Stimulated activated CD4-positive, alpha-beta T cell treated with anti-CD3 and anti-CD28 coated beads, Interleukin-1b, Interleukin-23, amount 100 ng/mL, for 48 hours (primary cell): ENCODE measurements at places on chromosomes 13 and 19.

- DNase-seq, result no peak
Observed at GRCh38 chr13:41774605-41775218, 186.2 kb downstream of the VWA8 start.

GRCh38 chr19:7349961-7350711 is 1.4 kb downstream of the ARHGEF18 start:
- no peak for DNase-seq

GRCh38 chr19:4051175-4052101 is 15.3 kb downstream of the ZBTB7A start:
- no peak for DNase-seq

DNA sequence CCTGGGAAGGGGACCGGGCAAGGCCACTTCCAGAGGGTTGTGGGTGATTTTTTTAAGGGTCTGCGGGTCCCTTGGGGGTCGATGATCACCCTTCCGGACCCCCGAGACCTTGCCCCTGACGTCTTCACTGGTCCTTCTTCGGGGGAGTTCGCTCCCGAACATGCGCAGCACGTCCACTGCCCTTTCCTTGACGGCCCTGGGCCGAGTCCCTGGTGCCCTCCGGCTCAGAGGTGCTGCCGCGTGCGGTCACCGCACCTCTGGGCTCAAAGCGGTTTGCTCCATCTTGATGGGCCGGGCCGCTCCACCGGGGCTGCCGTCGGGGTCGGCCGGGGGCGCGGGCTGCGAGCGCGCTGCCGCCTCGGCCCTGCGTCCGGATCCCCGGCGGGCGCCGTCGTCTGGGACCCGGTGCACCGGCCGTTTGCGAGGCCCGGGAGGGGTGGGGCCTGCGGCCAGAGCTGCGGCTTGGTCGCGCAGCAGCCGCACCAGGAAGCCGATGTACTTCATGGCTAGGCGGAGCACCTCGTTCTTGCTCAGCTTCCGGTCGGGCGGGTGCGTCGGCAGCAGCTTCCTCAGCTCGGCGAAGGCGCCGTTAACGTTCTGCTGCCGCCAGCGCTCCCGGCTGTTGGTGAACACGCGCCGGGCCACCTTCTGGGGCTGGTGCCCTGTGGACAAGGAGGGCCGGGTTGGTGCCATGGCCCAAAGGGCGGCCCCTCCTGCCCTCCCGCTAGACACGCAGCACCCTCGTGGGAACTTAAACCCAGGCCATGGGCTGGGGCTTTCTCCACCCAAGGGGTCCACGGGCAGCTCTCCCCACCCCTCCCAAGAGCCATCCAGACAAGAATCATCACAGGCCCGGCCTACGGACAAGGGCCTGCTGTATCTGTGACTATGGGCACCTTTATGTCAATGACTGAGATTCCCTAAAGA is 3.3 kb downstream of the LYL1 start:
- peak; percentile 82 for DNase-seq

GRCh38 chr13:100809129-100809390 is 134.5 kb upstream of the TMTC4 start:
- no peak for DNase-seq

- no peak for DNase-seq
Observed at GRCh38 chr13:50989476-50989875, 79.9 kb downstream of the RNASEH2B start.

GRCh38 chr13:66567899-66568612 is 662.1 kb downstream of the PCDH9 start:
- no peak for DNase-seq

GRCh38 chr13:42973581-42973980 is 18.5 kb downstream of the EPSTI1 start:
- DNase-seq, result no peak

GRCh38 chr13:73417012-73417615 is 358.3 kb downstream of the KLF5 start:
- no peak for DNase-seq

GRCh38 chr19:42067315-42067888 is 2.6 kb downstream of the GRIK5 start:
- no peak for DNase-seq

- DNase-seq, result no peak
Observed at GRCh38 chr19:57668635-57669034, at the start of gene ZSCAN4. ZSCAN4 (plus strand) TSS chr19:57668935; CDS start chr19:57676146, 7,211 bp downstream.

DNA sequence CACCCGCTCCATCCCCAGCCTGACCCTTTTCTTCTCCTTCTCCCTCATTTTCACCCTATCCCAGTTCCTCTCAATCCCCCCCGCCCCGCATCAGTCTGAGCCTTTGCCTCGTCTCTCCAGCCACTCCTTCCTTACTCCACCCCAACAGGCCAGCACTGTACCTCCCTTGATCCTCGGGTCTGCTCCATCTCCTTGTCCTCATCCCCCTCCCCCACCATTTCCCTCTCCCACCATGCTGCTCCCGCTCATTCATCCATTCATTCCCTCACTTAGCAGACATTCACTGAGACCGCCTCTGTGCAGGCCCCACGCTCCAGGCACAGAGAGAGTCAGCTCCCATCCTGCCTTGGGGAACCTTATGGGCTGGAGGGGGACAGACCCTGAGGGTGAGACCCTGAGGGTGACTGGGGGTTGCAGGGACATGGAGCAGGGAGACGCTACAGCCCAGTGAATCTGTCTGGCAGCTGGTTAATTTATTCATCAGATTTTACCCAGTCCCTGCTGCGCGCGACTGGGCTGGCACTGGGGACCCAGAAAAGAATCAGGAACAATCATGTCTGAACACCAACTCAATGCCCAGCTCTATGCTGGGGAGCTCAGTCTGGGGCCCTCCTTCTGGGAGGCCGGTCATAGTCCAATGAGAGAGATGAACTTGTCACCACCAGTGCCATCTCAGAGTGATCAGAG is 881 bp downstream of the ARHGAP33 start:
- no peak for DNase-seq

GRCh38 chr19:11410682-11411081 is 8.4 kb downstream of the RGL3 start:
- DNase-seq, result no peak

DNA sequence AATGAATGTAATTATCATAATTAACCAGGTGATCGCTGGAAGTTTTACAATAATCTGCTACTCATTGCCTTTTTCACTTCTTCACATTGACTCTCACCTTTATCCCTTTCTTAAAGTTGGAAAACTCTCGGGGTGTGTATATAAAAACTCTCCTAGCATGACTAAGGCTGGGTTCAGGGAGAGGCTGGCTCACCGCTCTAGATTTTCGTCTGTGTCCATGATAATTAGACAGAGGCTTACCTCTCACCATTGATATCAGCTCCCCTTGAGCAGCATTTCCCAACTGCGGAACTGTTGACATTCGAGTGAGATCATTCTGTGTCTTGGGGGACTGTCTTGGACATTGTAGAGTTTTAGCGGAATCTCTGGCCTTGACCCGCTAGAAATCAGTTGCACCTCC is 39.4 kb downstream of the NFIX start:
- DNase-seq, result no peak

DNA sequence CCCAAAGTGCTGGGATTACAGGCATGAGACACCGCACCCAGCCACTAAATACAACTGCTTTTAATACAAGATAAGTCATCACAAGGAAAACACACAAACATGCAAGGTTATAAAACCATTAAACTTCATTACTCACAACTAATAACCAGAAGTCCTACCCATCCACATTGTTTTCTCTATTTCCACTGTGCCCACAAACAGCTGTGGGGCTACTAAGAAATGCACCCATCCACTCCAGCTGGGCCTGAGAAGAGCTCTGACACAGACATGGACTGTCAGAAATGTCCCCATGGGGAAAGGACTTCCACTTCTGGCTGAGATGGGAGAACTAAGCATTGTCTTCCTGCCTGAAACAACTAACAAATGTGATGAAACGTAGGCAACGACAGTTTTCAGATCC is 17.2 kb downstream of the SAFB2 start:
- no peak for DNase-seq

DNA sequence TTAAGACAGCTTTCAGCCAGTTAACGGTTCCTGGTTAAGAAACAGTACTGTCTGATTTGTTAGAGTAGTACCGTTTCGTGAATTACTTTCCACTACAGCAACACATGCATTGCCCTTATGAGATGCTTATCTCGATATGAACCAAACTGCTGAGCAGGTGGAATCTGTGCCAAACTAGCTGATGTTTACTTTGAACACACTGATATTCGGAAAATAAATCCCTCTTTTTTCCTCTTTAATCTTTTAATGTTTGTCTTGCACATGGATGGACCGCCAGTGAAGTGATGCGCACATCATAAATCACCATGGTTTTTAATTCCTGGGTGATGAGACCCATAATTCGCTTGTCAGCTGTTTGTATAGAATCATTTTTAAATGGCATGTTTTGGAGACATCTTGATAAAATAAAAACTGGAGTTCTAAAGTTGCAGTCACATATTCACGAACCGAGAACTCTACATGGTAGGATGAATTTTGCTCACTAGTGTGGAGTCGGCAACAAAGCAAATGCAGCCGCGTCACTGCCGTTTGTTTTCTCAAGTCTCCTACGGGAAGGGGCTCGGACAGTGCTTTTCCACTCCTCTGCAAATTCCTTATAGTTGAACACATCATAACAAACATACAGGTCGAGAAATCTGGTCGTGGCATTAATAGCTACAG is 1.1 kb downstream of the GJA3 start:
- DNase-seq, result no peak

DNA sequence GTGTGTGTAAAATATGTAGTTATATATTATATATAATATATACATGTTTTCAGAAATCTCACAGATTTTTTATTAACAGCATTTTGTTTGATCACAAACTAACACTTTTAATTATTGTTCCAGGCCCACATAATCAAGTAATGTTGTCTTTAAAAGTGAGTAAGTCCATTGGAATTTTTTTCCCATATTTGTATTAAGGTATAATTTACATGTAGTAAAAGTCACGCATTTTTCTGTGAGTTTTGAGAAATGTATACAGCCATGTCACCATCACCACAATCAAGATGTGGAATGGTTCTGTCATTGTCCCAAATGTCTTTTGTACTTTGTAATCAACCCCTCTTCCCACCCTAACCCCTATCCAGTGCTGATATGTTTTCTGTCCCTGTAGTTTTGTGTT is 120.0 kb upstream of the RFC3 start:
- no peak for DNase-seq
